ENCODE measurements at places on chromosomes 1 and 21.

GRCh38 chr1:99808391-99809115, 41.6 kb upstream of the AGL start:
- DNase-seq: peak; percentile 64

GRCh38 chr1:214002472-214002871, 14.7 kb downstream of the PROX1 start:
- DNase-seq: peak; percentile 54

- DNase-seq: no peak
Measured at GRCh38 chr1:33996281-33996680, 132.4 kb downstream of the HMGB4 start.

DNA sequence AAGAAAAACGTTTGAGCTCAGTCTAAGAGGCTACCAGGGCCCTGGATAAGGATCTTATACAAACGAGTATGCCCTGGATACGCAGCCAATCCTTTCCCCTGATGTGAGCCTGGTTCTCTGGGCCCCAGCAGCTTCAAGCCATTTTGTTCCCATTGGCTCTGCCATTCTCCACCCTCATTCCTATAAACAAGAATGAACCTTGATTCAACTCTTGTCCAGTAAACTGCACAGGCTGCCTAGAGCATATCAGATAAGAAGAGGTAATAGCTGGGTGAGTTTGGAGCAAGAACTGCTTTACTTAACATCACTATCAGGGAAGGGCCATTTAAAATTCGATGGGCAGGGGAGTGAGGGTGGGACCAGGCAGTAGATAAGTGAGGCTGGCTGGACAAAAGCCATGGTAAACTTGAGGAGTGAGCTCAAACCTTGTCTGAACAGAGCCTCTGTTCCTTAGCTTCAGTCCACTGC, 11.3 kb downstream of the BTG2 start:
- DNase-seq: no peak

DNA sequence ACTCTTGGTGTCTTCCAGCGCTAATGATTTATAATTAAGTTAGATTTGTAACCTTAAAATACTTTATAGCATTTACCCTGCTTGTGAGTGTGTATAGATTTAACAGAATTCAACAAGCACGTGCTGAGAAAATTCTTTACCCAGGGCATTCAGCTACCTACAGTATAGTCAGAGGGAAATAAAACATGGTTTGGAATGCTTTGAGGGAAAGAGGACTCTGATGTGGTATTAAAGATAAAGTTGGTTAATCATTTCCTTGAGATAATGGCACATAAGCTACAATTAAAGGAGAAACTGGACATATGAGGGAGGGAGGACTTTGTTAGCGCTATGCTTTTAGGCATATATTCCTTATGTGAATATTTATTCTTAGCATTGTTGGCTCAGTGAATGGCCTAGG, 26.4 kb upstream of the IL12RB2 start:
- no peak for DNase-seq

DNA sequence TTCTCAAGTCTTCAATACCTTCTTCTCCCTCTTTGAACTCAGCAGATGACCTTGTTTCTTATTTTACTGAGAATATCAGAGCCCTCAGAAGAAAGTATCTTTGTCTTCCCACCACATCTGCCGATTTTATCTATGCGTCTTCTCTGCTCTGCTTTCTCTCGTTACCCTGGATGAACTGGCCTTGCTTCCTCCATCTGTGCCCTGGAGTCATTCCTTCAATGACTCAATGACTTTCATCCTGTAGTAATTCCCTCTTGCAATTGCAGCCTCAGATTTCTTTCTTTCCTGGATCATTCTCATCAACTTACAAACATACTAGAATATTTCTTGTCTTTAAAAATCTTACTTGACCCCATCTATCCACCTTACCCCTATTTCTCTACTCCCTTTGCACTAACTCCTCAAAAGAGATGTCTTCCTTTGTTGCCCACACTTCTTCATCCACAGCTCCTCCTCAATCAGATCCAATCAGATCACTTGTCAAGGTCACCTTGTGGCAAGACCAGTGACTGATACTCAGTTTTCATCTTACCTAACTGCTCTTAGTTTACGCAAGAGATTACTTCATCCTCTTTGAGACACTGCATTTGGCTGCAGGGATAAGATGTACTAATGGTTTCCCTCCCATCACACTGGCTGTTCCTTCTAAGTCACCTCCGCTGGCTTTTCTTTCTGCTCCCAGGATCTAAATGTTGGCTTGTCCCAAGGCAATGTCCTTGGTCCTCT, 8.2 kb upstream of the TGFBR3 start:
- no peak for DNase-seq

GRCh38 chr1:155324717-155325602, 4.3 kb downstream of the RUSC1 start:
- DNase-seq: peak; percentile 56

DNA sequence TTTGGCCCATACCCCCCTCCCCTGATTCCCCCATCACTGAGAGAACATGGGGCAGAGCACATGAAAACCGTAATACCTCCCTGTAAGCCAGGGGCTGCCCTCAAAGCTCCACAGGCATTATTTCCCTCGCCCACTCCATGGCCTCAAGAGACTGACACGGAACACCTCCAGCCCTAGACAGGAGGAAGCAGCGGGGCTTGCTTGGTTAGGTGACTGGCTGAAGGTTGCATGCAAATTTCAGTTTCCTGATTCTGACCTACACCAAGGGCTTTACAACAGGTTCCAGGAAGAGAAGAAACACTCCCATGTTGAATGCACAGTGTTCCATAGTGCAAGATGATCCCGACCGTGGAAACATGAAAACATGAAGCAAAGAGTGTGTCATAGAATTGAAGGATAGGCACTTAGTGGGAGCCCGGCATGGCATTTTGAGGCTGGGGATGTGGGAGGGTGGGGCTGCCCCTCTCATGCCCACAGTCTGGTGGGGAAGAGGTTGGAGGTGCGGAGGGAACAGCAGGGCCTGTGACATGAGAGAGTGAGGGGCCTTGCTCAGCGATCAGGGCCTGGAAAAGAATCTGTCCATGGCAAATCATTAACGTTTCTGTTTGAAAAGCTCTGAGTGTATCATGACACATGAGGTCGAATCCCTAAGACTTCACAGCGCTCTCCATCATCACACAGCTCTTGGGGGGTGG, 33.5 kb downstream of the GPR137B start:
- no peak for DNase-seq

GRCh38 chr21:31597683-31598082, 61.8 kb upstream of the SOD1 start:
- DNase-seq: no peak

- DNase-seq: no peak
Measured at GRCh38 chr1:12556957-12557935, 60.8 kb downstream of the DHRS3 start.

GRCh38 chr21:39637971-39638240, 25.2 kb downstream of the B3GALT5 start:
- no peak for DNase-seq

- DNase-seq: no peak
Measured at GRCh38 chr1:6309564-6309963, 48.7 kb upstream of the GPR153 start.

DNA sequence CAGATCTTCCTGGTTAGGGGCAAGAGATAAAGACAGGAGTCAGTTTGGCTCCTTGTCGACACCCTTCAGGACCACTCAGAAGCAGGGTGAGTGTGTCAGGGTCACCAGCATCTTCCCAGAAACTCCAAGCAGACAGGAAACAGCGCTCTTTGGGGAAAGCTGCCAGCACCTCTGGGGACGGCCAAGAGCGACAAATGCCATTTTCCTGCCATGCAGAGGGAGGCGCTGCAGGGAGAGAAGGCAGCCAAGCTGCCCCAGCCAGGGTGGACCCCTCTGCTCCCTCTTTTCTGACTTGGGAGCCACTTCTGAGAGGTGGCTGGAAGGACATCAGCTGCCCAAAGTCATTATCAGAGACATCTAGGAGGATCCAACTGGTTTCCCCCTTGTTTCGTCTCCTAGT, 29.0 kb downstream of the SIM2 start:
- DNase-seq: no peak

GRCh38 chr1:244376126-244376525, 75.6 kb downstream of the ADSS2 start:
- no peak for DNase-seq

- no peak for DNase-seq
Measured at GRCh38 chr1:207803678-207804077, 51.8 kb downstream of the CD46 start.

GRCh38 chr1:155272466-155273342, 600 bp downstream of the CLK2 start:
- DNase-seq: peak; percentile 32

DNA sequence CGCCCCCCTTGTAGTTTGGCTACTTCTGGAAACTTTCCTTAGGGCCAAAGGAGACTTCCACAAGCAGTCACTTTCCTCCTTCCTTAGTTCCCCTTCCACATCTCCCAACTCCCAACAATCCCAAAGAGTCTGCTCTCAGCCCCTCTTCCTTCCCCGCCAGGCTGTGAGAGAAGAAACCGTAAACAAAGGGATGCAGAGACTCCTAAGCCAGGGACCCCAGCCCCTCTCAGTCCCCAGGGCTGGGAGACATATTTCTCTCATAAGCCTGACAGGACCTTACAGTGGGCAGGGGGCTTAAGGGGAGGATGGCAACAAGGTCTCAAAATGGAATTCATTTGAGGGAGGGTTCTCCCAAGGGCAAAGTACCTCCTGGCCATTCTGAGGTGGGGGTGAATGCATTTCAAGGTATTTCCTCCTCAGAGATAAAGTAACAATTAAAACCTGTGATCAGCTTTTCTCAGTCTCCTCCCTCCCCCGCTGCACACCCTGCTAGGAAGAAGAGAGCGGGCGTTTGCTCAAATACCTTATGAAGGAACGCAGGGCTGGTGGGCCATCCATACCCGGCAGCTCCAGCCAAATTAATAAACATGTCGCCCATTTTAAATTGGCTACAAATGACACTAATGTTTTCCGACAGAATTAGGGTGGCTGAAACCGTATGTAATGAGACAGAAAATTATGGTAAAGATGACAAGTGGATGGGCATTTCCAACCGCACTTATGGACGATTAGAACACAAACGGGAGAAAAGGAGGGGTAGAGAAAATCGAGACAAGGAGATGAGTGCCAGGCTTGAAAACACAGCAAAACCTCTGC, 4.0 kb downstream of the BARHL2 start:
- DNase-seq: no peak

DNA sequence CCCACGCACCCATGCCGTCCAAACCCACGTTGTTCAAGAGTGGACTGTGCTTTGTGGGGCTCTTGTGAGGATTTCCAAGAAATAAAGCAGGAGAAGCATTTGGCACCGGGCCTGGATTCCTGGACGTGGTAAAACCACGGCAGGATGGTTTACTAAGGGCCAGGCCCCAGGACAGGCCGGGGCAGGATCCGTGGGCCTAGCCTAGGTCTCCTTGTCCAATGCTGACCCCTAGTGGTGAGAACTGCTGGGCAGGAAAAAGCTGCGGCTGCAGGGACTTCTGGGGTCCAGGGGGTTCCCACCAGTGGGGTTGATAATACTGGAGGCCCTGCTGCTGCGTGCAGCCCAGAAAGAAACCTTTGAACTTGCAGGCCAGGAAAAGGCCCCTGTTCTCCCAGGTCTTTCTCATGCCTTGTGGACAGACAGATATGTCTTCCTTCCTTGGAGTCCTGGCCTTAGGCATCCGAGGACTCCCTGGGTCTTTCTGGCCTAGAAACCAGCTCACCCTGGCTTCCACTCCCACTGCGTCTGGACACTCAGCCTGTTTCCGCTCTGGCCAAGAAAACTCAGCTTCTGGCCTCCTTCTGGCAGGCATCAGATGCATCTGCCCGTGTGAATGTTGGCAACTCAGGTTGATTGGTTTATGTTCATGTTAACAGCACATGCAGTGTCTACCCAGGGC, 106.9 kb upstream of the TMEM51 start:
- DNase-seq: peak; percentile 37

GRCh38 chr1:225670356-225670755, 17.4 kb upstream of the ENAH start:
- no peak for DNase-seq

DNA sequence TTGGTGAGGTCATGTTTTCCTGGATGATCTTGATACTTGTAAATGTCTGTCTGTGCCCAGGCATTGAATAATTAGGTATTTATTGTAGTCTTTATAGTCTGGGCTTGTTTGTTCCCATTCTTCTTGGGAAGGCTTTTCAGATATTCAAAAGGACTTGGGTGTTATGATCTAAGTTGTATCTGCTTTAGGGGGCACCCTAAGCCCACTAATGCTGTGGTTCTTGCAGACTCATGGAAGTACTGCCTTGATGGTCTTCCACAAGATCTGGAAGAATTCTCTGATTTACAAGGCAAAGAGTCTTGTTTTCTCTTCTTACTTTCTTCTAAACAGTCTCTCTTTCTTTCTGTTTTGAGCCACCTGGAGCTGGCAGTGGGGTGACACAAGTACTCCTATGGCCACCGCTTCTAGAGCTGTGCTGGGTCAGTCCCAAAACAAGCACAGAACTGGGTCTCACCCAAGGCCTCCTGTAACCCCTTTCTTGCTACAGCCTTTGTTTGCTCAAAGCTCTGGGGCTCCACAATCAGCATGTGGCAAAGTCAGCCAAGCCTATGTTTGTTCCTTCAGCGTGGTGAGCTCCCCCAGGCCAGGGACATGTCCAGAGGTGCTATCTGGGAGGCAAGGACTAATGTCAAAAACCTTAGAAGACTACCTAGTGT, 12.6 kb downstream of the VN1R5 start:
- DNase-seq: no peak

- DNase-seq: no peak
Measured at GRCh38 chr1:31055953-31056352, 9.6 kb downstream of the PUM1 start.

DNA sequence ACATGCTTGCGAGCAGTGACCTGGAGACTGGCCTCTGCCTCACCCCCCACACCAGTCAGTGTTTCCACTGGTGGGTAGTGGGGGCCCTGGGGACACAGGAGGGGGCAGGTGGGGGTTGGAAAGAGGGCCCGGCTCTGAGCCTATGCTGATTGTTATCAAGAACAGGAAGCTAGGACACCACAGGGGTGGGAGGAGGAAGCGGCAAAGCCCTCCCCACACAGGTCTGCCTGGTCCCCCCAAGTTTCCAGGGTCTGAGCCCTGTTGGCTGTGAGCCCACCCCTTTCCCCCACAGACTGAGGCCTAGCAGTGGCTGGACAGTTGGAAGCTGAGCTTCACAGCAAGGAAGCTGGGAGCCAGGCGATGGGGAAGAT, 1.6 kb upstream of the PTPN7 start:
- no peak for DNase-seq

DNA sequence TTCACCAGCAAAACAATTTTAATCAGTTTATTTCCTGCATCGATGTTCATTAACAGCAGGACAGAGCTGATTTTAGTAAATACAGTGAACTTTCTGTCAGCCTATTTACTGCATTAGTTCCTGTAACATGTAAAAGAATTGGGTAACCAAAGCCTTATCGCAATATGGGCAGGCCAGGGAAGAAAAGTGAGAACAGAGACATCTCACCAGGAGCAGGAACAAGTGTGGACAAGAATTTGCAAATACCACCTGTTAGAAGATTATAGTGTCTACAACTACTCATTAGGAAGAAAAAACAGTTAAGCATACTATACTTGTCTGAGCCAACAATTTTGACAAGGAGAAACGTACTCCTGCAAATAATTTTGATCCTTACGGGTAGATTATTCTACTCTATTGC, 1293.9 kb downstream of the PLA2G4A start:
- DNase-seq: peak; percentile 61

DNA sequence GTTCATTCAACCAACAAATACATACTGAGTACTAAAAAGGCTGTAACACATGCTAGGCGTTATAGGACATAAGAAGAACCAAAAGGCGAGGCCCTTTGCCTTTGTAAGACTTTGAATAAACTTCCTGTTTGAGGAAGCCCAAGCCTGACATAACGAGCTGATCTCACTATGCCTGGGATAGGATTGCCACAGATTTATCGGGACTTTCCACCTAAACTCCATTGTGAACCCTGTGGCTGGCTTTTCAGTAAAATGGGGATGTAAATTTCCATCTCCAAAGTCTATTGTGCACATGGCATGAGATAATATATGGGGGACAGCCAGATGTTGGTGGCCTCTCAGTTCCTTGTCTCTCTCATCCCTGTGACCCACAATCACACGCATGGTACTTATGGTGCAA, 41.9 kb downstream of the LMO4 start:
- no peak for DNase-seq
